CD4-positive, alpha-beta memory T cell (primary cell): ENCODE measurements at places on chromosomes 6 and 20.

GRCh38 chr6:35136185-35136584, 5.0 kb downstream of the TCP11 start:
- DNase-seq, result no peak

DNA sequence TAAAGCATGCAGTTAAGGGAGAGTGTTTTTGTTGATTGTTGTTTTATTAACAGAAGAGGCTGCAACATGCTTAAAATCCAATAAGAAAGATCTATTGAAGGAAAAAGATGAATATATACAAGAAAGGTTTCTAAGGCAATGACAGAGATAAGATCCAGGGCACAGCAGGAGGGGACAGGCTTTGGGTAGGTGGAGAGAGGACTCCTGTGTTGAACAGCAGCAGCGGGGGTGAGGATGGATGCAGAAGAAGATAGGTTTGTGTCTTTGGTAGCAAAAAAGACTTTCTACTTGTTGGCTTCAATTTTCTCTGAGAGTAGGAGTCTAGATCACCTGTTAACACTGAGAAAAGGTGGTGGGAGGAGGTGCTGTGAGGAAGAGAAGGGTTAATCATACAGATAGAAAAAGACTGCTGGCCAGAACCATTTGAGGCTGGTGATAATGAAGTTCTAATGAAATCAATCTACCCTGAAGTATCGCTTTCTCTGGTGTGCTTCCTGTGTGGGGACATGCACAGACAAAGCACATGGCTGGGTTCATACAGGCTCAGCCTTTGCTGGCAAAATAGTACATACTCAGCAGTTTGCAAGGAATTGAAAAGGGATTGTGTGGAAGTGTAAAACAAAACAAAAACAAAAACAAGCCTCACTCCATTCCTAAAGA, 17.2 kb upstream of the DST start:
- DNase-seq, result no peak

- no peak for DNase-seq
These were observed 107.8 kb downstream of the MAP3K5 start for GRCh38 chr6:136684466-136684865.

DNA sequence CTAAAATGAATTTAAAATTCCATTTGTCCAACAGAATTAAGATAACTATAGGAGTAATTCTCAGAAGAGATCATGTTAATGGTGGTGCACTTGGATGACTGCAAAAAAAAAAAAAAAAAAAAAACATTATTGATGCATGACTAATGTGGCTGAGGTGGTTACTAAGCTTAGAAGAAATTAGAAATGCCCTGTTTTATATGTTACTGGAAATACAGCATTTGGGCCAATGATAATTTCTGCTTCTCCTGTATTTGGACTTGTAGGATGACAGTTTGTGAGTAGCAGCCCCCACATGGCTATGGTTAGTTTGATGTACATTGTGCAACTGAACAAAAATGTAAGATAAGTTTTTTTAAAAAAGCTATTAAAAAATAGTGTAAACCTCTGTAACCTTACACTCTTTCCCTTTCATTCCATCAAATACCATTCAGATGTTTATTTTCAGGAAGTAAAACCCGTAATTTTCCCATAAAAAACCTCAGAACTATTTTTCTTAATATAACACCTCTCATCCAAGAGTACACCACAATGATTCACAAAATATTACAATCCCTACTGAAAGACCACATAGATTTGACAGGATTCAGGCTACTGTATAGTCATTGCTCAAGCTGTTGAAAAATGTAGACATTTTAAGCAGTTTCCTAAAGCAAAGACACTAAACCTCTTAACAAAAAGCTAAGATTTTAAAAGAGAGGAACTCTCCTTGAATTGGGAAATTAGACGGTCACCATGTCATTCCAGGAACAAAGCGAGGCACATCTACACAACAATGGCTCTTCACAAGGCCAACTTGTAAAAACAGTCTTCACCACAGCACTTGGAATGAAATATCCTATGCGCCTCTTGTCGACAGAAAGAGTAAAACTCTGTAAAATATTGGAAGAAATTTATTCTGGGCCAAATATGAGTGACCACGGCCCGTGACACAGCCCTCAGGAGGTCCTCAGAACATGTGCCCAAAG, 83.0 kb downstream of the WDR27 start:
- DNase-seq, result no peak

- no peak for DNase-seq
These were observed 231.6 kb downstream of the QKI start for GRCh38 chr6:163646133-163646532.

GRCh38 chr6:167987396-167988153, 9.9 kb upstream of the KIF25 start:
- DNase-seq, result no peak

DNA sequence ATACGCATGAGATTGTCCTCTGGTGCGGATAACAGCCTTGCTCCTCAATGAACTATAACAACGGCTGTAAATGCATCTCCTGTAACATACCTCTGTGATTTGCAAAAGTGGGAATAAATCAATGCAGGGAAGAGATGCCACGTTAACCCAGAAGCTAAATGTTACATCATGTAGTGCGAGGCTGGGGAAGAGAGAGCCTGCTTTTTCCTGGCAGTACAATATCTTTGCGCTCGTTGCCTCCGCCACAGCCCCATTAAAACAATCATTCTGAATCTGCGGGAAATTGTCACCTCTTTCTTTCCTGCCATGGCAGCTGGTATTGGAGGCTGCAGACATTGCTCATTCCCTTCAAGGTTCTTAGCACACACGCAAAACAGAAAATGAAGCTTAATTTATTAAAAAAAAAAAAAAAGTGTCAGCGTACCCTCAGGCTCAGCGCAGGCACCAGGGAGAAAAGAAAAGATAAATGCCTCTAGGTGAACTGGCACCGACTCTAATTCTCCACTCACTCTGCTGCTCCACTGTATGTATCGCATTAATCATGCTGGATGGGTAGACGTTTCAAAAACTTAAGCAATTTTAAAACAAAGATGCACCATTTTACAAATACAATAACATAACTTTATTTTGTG, 70.2 kb upstream of the TFB1M start:
- no peak for DNase-seq
